Left renal pelvis (tissue), 4 donors: ENCODE measurements at places on chromosomes 2 and 18. TPM values are rescaled to one million over a fixed set of nuclear protein-coding genes. Genes with fewer than 3 reads are reported as not detected.

Gene ANKRD62
- 0.07 TPM for polyA plus RNA-seq

Gene PAX8
- polyA plus RNA-seq = 528 TPM

DNA sequence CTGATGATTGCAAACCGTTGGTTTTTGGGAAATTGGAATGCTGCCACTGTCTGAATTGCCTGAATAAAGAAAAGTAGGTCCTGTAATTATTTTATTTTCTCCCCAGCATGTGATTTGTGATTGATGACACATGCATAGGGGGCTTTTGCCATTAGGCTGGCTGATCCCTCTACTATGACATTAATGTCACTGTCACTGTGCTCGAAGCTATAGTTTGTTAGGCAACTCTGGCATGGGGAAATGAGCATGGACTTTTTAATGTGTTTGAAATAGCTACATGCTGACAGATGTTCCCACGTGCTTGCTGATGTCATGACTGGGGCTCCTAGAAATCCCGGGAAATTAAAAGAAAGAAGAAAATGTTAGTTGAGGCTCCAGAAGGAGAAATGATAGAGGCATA is 99.1 kb downstream of the HRH4 start:
- no peak for DNase-seq

Gene NTSR2
- not detected for polyA plus RNA-seq

Gene UPP2
- polyA plus RNA-seq = 10.0 TPM

GRCh38 chr2:170818752-170819470 is 2.2 kb downstream of the GAD1 start:
- no peak for DNase-seq

GRCh38 chr2:233822781-233823730 is 31.3 kb downstream of the HJURP start:
- no peak for DNase-seq

DNA sequence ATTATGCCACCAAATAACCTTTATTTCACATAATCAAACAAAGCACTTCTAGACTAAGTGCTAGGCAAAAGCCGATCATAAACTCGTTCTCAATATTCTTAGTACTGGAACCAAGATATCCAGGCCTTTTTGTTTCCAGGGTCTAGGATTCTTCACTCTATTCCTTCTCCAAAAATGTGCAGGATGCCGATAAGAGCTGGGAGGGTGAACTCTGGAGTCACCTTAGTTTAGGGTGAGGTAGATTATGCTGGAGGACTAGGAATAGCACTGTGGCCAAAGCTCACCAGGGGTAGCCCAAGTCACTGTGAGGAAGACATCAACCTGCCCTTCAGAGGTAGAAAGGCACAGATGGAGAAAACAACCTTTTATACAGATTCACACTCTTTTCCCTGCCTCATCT is 37.3 kb downstream of the LONRF2 start:
- no peak for DNase-seq

Gene STEAP3
- 1.6 TPM for polyA plus RNA-seq

GRCh38 chr2:75055142-75055819 is 96.8 kb downstream of the POLE4 start:
- DNase-seq = no peak

Gene SULT1C4
- polyA plus RNA-seq = 55.5 TPM

Gene C1QL2
- not detected for polyA plus RNA-seq

DNA sequence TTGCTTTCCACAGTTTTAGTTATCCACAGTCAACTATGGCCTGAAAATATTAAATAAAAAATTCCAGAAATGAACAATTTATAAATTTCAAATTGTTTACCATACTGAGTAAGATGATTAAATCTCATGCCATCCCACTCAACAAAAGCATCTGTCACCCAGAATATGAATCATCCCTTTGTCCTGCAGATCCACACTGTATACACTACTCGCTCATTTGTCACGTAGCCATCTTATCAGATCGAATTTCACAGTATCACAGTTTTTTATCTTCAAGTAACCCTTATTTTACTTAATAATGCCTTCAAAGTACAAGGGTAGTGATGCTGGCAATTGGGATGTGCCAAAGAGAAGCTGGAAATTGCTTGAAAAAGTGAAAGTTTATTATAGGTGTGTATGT is 291.8 kb upstream of the LRATD1 start:
- DNase-seq = no peak

GRCh38 chr18:58097121-58097906 is 53.3 kb downstream of the NEDD4L start:
- no peak for DNase-seq

Gene UGT1A9
- 0.18 TPM for polyA plus RNA-seq

Gene NEU4
- polyA plus RNA-seq = 2.4 TPM

- no peak for DNase-seq
Observed at GRCh38 chr18:31490833-31491232, 7.1 kb upstream of the DSG2 start.
